ENCODE measurements at places on chromosomes 16 and 17.

- peak; percentile 65 for DNase-seq
Observed at GRCh38 chr17:7557775-7558543, 591 bp upstream of the TNFSF13 start.

DNA sequence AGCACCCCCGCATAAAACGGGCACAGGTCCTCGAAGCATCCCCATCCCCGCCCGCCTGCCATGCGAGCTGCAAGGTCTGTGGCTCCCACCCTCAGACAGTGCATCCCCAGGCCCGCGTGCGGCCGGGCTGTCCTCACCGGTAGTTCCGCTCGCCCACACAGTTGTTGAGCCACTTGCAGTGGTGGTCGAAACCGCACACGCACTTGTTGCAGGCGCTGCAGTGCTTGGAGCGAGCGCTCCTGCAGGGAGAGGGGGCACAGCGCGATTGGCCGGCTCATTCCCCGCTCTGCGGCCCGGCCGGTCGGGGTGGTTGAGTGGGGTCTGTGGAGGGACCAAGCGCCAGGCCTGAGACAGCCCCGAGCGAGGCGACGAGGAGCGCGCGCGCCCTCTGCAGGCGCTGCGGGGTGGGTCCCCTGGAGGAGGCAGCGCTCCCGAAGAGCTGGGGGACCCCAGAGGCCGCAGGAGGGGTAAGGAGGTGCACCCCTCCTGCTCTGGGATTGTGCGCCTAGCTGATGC, 6.0 kb upstream of the TPPP3 start:
- peak; percentile 36 for DNase-seq

DNA sequence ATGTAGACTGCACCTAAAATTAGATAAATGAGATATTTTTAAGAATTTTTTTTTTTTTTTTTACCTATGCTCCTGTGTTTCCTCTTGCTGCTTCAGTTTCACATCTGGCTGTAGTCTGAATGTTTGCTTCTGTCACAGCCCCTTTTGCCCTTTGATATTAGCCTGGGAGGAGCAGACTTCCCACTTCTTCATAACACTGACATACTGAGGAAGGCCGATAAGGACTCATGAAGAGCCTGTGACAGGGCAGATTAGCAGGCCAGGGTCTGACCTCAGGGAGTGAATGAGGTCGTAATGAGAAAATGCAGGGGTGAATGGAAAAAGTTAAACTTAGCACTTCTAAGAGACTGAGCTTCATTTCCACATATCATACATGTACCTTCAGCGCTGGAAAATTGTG, at the start of gene SLFN14:
TSS of gene SLFN14 (minus strand) at position 117 of the 400 bp plus-strand sequence. CDS start 2,757 bp downstream, outside the sequence.
- no peak for DNase-seq

DNA sequence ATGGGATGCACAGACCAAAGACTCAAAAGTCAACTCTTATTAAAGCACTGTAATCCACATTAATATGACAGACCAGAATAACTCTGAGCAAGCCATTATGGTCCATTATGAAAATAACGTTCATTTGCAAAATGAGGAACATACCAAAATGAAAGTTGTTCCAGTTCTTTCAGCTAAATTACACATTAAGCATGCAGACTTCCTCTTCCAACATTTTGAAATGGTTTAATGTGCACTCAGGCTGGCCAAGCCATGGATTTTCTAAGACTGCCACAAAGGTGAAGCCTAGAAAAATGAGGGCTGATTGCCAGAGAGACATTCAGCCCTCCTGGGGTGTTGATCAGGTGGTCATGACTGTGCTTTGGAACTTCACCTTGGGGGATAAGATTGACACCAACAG, 56.7 kb upstream of the NOG start:
- no peak for DNase-seq

DNA sequence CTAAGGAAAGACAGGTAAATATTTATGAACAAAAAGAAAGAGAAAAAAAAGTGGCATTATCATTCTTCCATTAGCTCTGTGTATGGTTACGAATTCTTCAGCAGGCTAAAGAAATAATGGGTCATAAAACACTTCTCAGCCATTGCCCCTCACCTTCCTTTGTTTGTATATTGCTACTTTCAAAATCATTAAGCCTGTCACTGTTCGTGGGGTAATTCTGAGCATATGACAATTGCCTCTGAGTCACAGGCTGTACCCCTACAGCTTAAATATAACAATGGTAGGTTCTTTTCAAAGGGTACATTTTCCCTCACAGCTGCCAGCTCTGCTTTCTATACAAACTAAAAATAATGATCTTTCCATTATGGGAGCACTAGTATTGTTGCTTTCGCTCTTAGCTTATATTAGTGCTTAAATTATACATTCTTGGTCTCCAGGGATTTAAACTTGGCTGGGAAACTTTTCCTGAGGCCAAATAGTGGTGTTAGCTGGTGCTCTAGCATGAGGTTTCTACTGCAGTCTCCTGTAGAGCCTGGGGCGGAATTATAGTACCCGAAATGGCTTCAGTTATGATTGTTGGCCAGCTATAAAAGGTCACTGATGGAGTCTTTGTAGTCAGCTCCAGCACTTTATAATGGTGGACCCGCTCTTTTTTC, 74.7 kb upstream of the CDH11 start:
- DNase-seq, result no peak

- DNase-seq, result no peak
Observed at GRCh38 chr16:23114131-23114904, 34.9 kb downstream of the USP31 start.

- DNase-seq, result no peak
Observed at GRCh38 chr17:6101706-6102105, 31.5 kb downstream of the WSCD1 start.

DNA sequence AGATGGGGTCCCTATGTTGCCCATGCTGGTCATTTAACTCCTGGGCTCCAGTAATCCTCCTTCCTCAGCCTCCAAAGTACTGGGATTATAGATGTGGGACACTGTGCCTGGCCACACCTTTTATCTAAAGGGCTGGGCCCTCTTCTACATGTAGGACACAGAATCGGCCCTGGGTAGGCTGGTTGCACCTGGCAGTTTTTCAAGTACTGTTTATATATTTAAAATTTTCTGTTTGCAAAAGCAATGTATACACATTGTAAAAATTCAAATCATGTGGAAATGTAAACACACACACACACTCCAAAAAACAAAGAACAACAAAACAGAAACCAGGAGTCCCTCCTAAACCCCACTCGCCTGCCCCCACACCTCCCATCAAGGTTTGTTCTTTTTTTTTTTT, 28.1 kb upstream of the SIAH1 start:
- DNase-seq, result no peak

DNA sequence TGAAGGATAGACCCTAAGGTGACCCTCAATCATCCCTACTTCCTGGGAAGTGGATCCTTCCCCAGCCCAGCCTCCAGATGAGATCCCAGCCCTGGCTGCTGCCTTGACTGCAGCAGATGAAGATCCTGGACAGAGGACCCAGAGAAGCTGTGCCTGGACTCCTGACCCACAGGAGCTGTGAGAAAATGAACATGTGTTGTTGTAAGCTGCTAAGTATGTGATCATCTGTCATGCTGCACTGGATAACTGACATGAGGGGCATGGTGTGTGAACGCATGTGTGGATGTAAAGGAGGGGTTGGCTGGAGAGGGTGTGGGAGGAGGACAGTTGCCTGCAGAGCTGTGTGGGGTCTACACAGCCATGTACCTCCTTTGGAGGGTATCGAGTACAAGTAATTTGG, 69.3 kb downstream of the SLC5A11 start:
- DNase-seq, result no peak

DNA sequence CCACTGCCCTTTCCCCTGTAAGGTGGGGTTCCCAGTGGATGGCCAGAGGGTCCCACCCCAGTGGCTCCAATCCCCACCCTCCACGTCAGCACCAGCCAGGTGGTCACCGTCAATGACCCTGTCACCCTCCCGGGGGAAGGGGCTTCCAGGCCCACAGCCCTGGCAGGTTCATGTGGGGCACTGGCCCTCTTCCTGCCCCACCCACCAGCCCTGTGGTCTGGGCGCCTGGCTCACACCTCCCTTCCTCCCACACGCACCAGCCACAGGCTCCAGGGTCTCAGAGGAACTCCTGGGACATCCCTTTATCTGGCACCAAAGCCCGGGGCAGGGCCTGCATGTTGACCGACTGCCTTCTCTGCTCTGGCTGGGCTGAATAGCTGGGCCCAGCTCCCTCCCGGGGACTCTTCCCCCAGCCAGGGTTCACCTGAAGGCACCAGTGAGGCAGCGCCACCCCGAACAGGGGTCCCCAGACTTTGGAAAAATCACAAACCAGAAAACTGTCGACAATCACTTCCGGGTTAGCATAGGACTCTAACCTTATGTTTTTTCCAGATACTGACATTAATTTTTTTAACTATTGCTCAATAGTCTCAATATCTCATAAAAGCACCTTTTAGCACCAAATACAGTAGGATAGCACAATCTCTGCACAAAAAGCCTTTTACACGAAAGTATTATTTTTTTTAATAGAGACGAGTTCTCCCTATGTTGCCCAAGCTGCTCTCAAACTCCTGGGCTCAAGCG, 21.9 kb upstream of the ZC3H18 start:
- DNase-seq, result no peak

- no peak for DNase-seq
Observed at GRCh38 chr16:9602189-9602588, 510.7 kb downstream of the HAPSTR1 start.

GRCh38 chr17:58291246-58291645, 10.5 kb upstream of the MPO start:
- DNase-seq, result no peak

GRCh38 chr16:88568710-88569613, 1.2 kb upstream of the ZC3H18 start:
- DNase-seq, result no peak

GRCh38 chr17:3771140-3771539, 29.8 kb downstream of the ITGAE start:
- DNase-seq, result no peak

DNA sequence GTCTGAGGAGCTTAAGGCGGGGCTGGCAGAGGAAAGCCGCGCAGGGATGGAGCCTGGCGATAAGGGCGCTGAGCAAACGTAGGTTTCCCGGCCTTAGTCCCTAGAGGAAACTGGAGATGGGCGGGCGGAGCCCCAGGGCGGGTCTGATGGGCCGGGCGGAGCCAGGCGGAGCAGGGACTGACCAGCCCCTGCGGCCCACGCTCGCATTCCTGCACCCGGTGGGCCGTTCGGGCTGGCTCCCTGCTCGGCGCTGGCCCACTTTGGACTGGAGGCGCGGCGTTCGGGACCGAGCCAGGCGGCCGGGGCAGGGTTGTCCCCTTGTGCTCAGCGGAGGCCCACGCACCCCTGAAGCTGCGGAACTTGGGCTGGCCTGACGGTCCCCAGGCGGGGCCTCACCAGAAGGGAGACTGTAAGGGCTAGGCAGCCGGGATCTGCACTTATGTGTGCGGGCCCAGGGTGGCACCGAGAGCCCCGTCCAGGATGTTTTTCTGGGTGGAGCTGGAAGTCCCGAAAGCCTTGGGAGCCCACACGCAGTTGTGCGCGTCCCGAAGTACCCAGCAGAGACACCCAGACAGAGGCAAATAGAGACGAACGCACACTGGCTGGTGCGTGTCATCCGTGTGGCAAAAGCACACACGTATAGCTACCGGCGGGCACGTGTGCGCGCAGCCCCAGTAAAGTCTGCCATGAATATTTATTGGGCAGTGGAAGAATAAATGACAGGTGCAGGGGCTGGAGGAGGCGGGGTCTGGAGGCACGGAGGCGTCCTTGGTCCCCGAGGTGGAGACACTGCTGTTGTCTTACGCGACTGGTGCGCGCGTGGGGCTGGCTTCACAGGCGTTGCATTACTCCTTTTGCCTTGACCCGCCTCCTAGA, 1.4 kb downstream of the PYDC1 start:
- DNase-seq, result no peak

GRCh38 chr16:82187829-82188228, 17.8 kb upstream of the MPHOSPH6 start:
- DNase-seq, result no peak

DNA sequence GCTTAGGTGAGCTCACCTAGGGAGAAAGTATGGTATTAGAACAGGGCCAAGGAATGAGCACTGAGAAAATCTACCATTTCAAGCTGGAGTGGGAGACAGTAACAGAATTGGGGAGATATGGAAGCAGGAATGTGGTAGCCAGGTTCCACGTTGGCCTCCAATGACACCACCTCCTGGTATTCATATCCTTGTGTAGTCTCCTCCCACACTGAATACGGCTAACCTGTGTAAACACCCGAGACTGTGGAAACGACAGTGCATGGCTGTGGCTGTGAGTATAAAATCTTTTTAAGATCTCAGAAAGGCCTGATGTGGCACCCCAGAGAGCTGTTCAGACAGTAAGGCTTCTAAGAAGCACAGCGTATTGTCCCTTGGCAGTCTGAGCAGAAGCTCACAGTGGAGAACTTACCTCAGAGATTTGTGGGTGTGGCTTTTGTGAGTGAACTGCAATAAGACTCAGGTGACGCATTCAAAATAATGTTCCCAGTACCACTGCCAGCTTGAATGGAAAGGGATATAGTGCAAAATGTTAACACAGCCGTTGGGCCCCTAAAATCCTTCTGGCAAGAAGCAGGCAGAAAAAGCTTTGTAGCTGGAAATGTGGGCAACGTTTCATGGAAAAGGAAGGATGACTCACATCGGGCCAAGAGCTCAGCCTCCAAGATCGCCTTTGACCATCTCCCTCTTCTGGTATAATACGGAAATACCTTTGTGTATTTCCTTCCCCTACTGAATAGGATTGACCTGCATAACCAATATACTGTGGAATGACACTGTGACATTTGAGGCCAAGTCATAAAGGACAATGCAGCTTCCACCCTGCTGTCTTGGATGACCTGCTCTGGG, 14.4 kb downstream of the SDR42E1 start:
- DNase-seq, result no peak

DNA sequence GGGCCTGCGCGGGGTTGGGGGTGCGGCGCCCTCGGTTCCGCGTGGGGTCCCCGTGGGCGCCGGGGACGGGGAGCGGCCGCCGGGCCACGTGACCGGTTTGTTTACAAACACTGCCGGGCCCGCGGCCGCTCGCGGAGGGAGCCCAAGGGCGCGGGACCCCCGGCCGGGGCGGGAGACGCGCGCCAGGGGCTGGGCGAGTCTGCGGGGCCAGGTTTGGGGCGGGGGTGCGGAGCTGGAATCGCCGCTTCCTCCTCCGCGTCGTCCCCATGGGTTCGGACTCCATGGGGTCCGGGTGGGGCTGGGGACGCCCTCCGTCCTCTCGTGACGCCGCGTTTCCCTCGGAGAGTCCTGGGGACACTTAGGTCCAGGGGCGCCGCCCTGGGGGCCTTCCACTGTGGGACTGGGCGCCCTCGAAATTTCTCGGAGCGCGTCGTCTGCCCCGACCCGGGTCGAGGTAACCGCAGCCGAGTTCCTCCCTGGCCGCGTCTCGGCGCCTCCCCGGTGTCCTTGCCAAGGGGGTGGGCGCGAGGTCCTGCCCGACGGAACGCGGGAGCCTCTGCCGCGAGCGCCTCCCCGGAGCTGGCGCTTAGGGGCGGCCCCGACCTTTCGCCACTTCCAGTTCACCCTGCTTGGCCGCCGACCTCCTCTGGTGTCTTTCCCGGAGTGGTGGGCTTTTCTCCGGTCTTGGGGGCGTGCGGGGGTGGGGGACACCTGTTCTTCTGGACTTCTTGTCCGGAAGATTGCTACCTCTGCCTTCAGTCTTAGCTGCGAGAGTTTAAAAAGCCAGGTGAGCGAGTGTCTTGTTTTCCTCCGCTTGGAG, 684 bp downstream of the YPEL2 start:
- peak; percentile 41 for DNase-seq

DNA sequence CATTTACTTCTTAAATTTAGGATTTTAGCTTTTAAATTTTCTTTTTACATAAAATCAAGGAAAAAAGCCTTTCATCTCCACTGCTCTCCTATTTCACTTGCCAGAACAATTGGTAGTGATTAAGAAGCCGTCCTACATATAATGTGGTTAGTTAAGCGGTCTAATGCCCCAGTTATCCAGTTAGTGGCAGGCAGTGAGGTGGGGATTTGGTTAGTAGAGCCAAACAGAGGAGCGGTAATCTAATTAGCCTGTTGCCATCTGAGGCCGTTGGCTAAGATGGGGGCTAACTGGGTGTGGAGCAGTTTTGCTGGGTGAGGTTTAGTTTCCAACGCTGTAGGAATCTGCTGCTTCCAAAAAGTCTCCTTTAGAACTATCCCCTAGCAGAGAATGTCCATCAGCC, 22.4 kb downstream of the SNX11 start:
- no peak for DNase-seq

Measured in hippocampal formation (tissue), 2 donors.